ENCODE measurements at places on chromosomes 13 and 19. TPM values are rescaled to one million over a fixed set of nuclear protein-coding genes. Genes with fewer than 3 reads are reported as not detected.

DNA sequence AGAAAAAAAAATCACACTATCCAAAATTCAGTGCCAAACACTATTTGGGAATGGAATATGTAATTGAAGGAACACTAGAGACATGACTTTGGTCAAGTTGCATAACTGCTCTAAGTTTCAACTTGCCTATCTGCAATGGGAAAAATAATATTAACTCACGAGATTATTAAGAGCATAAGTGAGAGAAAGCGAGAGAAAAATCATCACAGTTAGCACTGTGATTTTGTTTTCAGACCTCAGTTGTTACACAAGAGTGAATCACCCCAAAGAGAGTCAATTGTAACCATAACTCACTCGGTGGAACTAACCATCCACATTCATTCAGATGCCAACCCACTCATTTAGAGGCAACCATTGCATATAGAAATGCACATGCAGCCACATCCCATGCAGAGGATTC lies 147.1 kb downstream of the NHLRC3 start:
- no peak for DNase-seq

DNA sequence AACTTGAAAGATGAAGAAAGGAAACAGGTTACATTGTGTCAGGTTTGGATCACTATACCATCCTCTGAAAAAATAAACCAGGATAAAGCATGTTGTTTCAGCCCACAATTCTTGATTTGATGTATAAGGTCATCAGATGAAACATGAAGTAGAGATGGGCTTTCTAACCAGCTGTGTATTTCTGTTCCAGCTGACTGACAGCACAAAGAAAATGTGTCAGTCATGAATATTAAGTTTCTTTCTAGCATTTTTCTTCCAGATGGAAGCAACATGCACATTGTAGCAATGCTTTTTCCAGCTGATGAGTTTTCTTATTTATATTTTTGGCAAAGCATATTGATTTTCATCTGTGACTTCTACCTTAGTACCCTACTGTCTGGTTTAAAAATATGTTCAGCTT lies 199.6 kb downstream of the OXGR1 start:
- no peak for DNase-seq

GRCh38 chr13:97280478-97280877 lies 58.3 kb downstream of the MBNL2 start:
- no peak for DNase-seq

DNA sequence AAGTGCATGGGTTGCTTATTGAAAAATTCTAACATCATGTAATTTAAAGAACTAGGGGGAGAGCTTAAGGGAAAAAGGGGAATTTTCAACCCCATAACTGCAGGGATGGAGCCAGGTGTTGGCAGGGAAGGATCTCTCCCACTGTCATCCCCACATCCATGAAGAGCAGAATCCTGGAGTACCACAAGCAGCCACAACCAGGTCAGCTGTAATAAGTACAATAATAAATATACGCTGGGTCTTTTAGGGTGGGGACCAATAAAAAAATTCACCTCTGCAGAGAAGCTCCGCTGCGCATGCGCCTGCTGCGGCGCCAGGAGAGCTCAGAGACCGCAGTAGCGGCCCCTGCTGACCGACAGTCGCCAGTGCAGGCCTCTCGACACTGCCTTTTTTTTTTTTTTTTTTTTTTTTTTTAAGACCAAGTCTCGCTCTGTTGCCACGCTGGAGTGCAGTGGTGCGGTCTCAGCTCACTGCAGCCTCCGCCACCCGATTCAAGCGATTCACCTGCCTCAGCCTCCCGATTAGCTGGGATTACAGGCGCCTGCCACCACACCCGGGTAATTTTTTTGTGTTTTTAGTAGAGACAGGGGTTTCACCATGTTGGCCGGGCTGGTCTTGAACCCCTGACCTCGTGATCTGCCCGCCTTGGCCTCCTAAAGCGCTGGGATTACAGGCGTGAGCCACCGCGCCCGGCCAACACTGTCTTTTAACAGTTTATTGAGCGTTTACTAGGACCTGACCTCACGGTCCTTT lies 2.5 kb upstream of the EEF2 start:
- DNase-seq, result peak; percentile 91

DNA sequence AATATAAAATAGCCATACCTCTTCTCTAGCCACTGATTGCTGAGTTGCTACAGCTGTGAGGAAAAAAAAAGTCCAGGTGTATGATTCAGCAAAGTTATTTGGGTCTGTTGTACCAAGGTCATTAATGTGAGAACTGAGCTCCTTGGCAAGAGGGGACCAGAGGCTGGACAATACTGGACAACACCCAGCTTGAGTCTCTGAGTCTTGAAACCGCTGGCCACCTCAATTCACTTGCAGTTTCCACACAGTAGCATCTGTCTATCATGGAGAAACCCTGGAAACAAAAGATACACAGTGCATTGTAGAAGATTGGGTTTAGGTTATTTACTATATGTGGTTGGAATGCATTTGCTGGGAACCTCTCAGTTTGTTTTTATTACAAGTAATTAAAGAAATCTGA lies 60.4 kb downstream of the WDFY2 start:
- DNase-seq, result no peak

GRCh38 chr13:50236898-50237318 lies 221.7 kb downstream of the KCNRG start:
- no peak for DNase-seq

DNA sequence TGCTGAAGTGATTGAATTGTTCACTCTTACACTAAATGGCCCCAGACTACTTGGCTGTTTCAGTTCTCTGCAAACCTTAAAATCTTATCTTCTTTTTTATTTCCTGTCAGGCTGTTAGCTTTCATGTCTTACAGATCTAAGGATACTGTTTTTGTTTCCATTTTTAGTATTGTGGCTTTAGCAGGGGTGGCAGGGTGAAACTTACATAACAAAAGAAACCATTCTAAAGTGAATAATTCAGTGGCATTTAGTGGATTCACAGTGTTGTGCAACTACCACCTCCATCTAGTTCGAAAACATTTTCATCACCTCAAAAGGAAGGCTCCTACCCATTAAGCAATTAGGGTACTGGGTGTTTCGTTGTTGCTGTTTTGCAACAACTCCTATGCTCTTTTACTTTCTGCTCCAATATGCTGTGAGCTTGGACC lies 19.8 kb downstream of the TMEM272 start:
- no peak for DNase-seq

SYNGR4 gene
- not detected for total RNA-seq

C1QTNF9B gene
- 1.3 TPM for total RNA-seq

TEKTIP1 gene
- total RNA-seq, result 0.80 TPM

PSG4 gene
- total RNA-seq, result not detected

IL27RA gene
- 2.7 TPM for total RNA-seq

Measured in heart right ventricle (tissue), 16 donors.